ENCODE measurements at places on chromosomes 12 and 14. TPM values are rescaled to one million over a fixed set of nuclear protein-coding genes. Genes with fewer than 3 reads are reported as not detected.
A peak's percentile ranks its signal among the peaks of the same experiment; 100 is the strongest.

- no peak overlapping the region for H3K4me3 ChIP-seq
- H3K27me3 ChIP-seq: no peaks in the 10 kb centered on the region
- H3K27ac ChIP-seq: no peak overlapping the region
- no peaks in the 10 kb centered on the region for H3K36me3 ChIP-seq
- peaks cover 20% of the 10 kb centered on the region for H3K4me1 ChIP-seq
Measured at GRCh38 chr14:34119107-34119858, 168.4 kb upstream of the EGLN3 start.

- no peak overlapping the region for H3K27ac ChIP-seq
- no peaks in the 10 kb centered on the region for H3K27me3 ChIP-seq
- no peak for DNase-seq
- H3K4me1 ChIP-seq: no peaks in the 10 kb centered on the region
- no peak overlapping the region for H3K4me3 ChIP-seq
- H3K36me3 ChIP-seq: no peaks in the 10 kb centered on the region
Measured at GRCh38 chr12:94779485-94779884, 129.1 kb upstream of the TMCC3 start.

DNA sequence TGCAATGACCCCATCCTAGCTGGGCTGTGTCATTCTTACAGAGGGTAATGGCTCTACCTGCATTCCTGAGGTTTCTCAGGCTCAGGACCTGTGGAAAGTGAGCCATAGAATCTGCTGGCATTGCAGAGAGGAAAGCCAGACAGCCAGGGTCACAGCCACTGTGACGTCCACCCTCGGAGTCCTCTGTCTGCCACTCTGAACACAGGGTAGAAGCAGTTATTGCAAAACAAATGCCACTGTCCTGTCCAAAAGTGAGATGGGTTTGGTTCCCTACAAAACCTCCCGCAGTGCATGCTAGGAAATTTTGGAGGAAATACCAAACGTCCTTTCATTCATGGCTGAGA is 37.8 kb downstream of the TNFAIP2 start:
- no peaks in the 10 kb centered on the region for H3K4me1 ChIP-seq
- DNase-seq: no peak
- no peaks in the 10 kb centered on the region for H3K27me3 ChIP-seq

GRCh38 chr14:73236157-73236556 is 1.1 kb upstream of the PAPLN start:
- DNase-seq: peak; percentile 63
- peaks cover 35% of the 10 kb centered on the region for H3K27me3 ChIP-seq
- no peaks in the 10 kb centered on the region for H3K36me3 ChIP-seq

DNA sequence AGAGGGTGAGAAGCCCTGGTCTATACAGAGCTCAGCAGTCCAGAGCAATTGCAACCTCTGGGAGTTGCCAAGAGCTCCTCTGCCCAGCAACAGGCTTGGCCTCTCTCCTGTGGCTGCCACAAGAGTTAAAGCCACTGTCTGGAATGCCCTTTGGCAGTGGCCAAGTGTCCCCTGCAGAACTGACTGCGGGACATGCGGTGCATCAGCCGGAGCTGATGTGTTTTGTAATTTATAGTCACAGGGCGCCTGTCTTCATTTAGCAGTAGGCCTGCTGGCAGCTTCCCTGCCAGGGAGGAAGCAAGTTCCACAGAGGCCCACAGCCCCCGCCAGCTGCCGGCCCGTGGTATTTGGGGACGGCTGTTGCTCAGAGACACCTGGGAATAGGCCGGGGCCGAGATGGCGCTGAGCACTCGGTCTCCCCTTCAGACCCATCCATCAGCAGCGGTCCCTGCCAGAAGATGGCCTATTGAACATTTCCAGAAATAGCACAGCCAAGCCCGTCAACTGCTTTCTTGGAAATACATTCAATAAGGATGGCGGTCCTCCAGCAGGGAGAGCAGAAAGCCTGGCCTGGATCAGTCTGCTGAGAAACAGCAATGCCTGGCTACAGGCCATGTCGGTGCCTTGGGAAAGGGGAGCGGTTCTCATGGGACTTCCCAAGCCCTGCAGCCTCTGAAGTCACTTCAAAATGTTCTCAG is 217.4 kb downstream of the CRADD start:
- H3K27ac ChIP-seq: peak overlapping the region; percentile 76
- H3K4me1 ChIP-seq: no peaks in the 10 kb centered on the region
- H3K4me3 ChIP-seq: peak overlapping the region; percentile 29
- no peaks in the 10 kb centered on the region for H3K27me3 ChIP-seq
- no peaks in the 10 kb centered on the region for H3K36me3 ChIP-seq

AJUBA gene
- total RNA-seq: 5.1 TPM

PLEKHG7 gene
- not detected for total RNA-seq

FGD6 gene
- 40.2 TPM for total RNA-seq

Data from sigmoid colon (tissue), 7 donors.